Endothelial cell of umbilical vein (primary cell): ENCODE measurements at places on chromosomes 3 and 15. TPM values are rescaled to one million over a fixed set of nuclear protein-coding genes. Genes with fewer than 3 reads are reported as not detected.

Gene SEMA5B
- 0.07 and 0.44 TPM in 2 replicates for total RNA-seq

Gene IL12A
- total RNA-seq = 1.5 and 1.7 TPM in 2 replicates

Gene LRRC31
- not detected in 2 replicates for total RNA-seq

Gene GOLGA6L10
- 3.9 and 4.4 TPM in 2 replicates for total RNA-seq

Gene ZNF770
- 29.3 and 30.3 TPM in 2 replicates for total RNA-seq

Gene STARD9
- 17.2 and 17.5 TPM in 2 replicates for total RNA-seq

Gene PLCB2
- 1.5 and 4.3 TPM in 2 replicates for total RNA-seq

Gene C15orf39
- total RNA-seq = 33.6 and 36.1 TPM in 2 replicates

Gene NMNAT3
- total RNA-seq = 0.12 and 0.60 TPM in 2 replicates

Gene SPRED1
- 10.7 and 16.4 TPM in 2 replicates for total RNA-seq

Gene SEMA3F
- 99.1 and 143 TPM in 2 replicates for total RNA-seq

Gene CTXN2
- 0.14 TPM in 1 of 2 replicates, not detected in the other for total RNA-seq

Gene ZBBX
- total RNA-seq = not detected in 2 replicates

Gene ZNF660
- 1.0 and 1.5 TPM in 2 replicates for total RNA-seq

Gene EHD4
- total RNA-seq = 126 and 128 TPM in 2 replicates

Gene ENTPD3
- not detected in 2 replicates for total RNA-seq

Gene PPM1L
- 2.3 and 2.9 TPM in 2 replicates for total RNA-seq

Gene EOMES
- not detected in 2 replicates for total RNA-seq

Gene CMTM8
- total RNA-seq = 7.3 and 8.1 TPM in 2 replicates

Gene HCN4
- not detected in 2 replicates for total RNA-seq

Gene AQP9
- total RNA-seq = not detected in 2 replicates

Gene LRRC3B
- not detected in 2 replicates for total RNA-seq

Gene CORO2B
- total RNA-seq = 2.9 and 3.7 TPM in 2 replicates

Gene SIN3A
- 44.5 and 50.5 TPM in 2 replicates for total RNA-seq

Gene TEX9
- 1.7 and 2.5 TPM in 2 replicates for total RNA-seq

Gene CILP
- total RNA-seq = not detected in 2 replicates

Gene SLC15A2
- total RNA-seq = 0.11 and 0.60 TPM in 2 replicates

Gene CLDN11
- 344 and 395 TPM in 2 replicates for total RNA-seq

Gene A4GNT
- not detected in 2 replicates for total RNA-seq

Gene RCCD1
- 13.3 and 15.3 TPM in 2 replicates for total RNA-seq

Gene UQCRC1
- total RNA-seq = 184 and 186 TPM in 2 replicates

Gene MASP1
- total RNA-seq = 0.31 TPM in 1 of 2 replicates, not detected in the other

Gene CCR9
- total RNA-seq = not detected in 2 replicates

Gene PCLAF
- 54.7 and 65.7 TPM in 2 replicates for total RNA-seq

Gene ARL8B
- total RNA-seq = 58.0 and 58.2 TPM in 2 replicates

Gene ATP2B2
- total RNA-seq = not detected in 2 replicates

Gene WDR72
- total RNA-seq = not detected in 2 replicates

Gene RRP9
- total RNA-seq = 23.8 and 30.1 TPM in 2 replicates

Gene IGF2BP2
- total RNA-seq = 122 and 130 TPM in 2 replicates

Gene WWTR1
- 210 and 262 TPM in 2 replicates for total RNA-seq

Gene ANKUB1
- not detected in 2 replicates for total RNA-seq

Gene USP13
- total RNA-seq = 21.1 and 24.0 TPM in 2 replicates

Gene GOLGA6D
- total RNA-seq = not detected in 2 replicates

Gene STAB1
- total RNA-seq = 340 and 369 TPM in 2 replicates
